ENCODE measurements at places on chromosomes 6 and 20. TPM values are rescaled to one million over a fixed set of nuclear protein-coding genes. Genes with fewer than 3 reads are reported as not detected.

Gene DYNLRB1
- 34.3 TPM for total RNA-seq

Gene ZSCAN23
- total RNA-seq: 2.4 TPM

Gene PROCR
- total RNA-seq: 61.3 TPM

Gene ERVFRD-1
- total RNA-seq: not detected

Gene NR2E1
- not detected for total RNA-seq

Gene EYS
- total RNA-seq: 0.26 TPM

All from bronchial epithelial cell (primary cell).